Activated CD4-positive, alpha-beta memory T cell treated with anti-CD3 and anti-CD28 coated beads, Interleukin-2, amount 10 ng/mL, durations not matched to agents 7 days and 5 days (primary cell): ENCODE measurements at places on chromosomes 3 and 15. TPM values are rescaled to one million over a fixed set of nuclear protein-coding genes. Genes with fewer than 3 reads are reported as not detected.

PPP2R3A gene
- total RNA-seq: not detected

PGBD4 gene
- 3.1 TPM for total RNA-seq

SPTSSB gene
- total RNA-seq: not detected

DNA sequence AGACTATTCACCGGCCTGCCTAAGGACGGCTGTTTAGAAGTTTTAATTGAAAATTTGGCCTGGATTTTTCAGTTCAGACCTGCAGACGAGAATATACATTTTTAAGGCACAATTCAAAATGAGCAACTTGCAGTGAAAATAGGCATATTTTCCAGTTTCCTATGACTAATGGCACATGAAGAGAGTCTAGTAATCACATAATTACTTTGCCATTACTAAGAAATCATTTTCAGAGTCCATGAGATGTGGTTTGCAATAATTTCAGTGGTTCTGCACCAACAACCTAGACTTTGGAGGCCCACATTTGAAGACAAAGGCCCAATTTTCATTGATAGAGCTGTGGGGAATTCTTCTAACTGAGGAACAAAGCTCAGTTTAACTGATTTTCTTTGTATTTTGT lies 205.3 kb downstream of the SOX2 start:
- DNase-seq: no peak

DNA sequence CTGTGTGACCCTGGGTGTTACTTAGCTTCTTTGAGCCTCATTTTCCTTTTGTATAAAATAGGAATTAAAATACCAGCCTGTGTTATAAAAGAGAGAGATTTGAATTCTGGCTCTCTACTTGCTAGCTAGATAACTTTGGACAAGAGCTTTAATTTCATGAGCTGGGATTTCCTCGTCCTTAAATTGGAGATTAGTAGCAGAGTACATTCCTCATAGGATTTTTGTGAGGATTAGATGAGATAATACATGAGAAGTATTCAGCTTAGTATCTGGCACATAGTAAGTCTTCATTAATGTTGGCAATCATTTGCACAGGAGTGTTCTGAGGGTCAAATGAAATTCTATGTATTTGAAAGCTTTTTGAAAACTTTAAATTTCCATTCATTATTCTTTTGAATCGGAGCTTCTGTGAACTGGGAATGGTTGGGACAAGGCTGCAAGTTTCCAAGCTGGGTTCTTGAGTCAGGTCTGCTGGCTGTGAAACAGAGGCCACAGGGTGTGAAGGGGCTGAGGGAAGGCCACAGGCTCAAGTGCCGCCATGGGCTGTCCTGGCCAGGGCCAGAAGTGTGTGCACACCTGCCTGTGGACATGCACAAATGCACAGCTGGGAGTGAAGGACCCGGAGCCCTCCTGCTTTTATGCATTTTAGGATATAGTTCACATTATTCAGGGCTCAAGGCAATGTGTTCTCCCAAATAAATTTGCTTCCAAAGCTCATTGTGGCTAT lies 17.2 kb downstream of the ALPK3 start:
- no peak for DNase-seq

- DNase-seq: no peak
These were observed 152.3 kb downstream of the CACNA1D start for GRCh38 chr3:53646723-53647122.

DNA sequence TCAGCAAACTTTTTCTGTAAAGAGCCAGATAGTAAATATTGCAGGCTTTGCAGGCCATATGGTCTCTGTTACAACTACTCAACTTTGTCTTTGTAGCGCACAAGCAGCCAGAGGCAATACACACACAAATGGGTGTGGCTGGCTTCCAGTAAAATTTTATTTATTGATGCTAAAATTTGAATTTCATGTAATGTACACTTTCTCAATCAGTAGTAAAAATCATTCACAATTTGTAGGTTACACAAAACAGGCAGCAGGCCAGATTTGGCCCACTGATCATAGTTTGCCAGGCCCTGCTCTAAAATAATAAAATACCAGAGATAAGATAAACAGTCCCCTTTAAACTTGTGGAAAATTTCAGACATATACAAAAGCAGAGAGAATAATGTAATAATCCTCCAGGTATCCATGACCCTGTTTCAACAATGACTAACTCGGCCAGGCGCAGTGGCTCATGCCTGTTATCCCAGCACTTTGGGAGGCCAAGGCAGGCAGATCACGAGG lies 330.3 kb downstream of the SHQ1 start:
- DNase-seq: no peak

GRCh38 chr15:91515188-91515754 lies 338.2 kb upstream of the SLCO3A1 start:
- no peak for DNase-seq

- no peak for DNase-seq
These were observed 24.6 kb downstream of the IFT80 start for GRCh38 chr3:160374472-160374871.

GRCh38 chr15:64024172-64025050 lies 21.9 kb downstream of the DAPK2 start:
- DNase-seq: no peak

DNA sequence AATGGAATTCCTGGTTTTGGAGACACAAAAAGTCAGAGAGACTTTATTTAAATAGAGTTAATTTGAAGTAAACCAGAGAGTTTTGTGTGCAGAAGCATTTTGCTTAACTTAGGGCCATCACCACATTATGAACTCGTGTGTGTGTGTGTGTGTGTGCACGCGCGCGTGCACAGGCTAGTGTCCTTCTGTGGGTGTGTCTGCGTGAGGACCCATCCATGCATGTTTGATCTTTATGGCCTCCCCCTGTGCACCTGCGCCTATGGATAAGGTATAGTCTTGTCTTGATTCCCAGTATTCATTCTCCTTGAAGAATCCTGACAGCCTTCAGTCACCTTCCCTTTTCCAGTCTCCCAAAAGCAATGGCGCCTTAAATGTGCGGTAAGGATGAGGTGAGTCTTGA lies 26.0 kb downstream of the MUC20 start:
- no peak for DNase-seq

DNA sequence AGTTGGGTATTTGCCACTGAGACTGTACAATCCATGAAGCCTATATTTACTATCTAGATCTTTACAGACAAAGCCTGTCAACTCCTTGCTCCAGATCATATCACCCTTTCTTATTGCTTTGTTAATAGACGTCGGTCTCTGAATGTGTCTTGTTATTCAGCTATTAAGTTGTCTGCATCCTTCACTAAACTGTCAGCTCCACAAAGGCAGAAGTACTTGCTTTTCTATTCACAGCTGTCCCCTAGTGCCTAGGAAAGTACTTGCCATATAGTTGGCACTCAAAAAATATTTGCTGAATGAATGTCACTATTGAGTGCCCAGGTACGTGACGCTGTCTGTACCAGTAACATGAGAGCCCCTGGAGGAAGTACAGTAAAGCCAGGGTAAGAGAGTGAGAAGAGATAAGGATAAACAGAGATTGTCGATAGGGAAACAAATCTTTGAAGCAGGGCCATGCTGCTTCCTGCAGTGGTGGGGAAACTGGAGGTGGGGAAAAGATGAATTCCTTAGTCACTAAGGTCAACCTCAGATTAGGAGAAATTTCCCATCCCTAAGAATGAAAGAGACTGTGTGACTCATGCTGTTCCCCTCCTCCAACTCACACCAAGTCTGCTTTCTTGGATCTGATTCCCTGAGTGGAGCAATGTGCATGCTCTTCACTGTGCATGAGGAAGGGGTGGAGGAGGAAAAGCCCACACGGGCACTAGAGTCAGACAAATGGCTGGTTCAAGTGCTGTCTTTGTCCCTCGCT lies 36.3 kb downstream of the PRICKLE2 start:
- DNase-seq: no peak
